ENCODE measurements at places on chromosomes 2 and 18.

DNA sequence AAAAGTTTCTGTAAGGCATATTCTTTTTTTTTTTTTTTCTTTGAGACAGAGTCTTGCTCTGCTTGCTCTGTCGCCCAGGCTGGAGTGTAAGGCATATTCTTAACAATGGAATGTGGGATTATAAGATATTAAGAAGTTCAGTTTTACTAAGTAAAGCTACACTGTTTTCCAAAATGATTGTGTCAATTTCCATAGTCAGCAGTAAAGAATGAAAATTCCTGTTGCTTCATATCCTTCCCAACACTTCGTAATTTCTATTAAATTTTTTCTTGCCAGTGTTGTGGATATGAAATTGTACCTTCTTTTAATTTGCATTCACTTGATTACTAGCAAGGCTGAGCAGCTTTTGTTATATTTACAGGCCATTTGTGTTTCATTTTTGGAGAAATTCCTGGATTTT lies 24.4 kb upstream of the SLC4A10 start:
- no peak for DNase-seq

- peak; percentile 57 for DNase-seq
These were observed 33.6 kb upstream of the RNF149 start for GRCh38 chr2:101341901-101342624.

DNA sequence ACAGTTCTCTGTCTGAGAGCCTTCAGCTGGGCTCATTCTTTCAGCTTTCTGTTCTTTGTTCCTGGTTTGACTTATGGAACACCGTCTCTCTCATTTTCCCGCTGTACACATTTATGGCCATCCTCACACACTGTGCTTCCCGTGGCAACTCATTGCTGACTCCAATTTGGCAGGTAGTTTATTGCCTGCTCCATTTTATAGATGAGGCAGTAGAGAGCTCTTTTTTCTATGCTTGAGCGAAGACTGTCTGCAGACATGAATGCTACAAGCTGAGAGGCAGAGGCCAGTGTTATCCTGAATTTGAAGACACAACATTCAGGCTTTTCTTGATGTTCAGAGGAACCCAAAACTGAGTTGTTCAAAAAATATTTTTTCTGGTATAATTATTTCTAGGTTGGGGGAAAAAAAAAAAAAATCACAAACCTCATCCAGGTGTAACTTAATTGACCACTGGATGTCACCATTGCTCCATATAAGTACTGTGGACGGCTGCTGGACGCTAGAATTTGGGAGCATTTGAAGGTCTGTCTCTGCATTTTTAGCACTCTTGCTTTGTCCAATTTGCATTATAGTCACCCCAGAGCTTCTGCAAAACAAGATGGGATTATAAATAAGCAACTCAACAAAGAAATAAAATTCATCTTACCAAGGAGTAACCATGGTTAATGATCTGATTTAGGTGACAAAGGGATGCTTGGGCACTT lies 83.5 kb downstream of the HRH4 start:
- DNase-seq, result no peak

GRCh38 chr2:158782136-158782535 lies 13.0 kb upstream of the DAPL1 start:
- DNase-seq, result no peak

GRCh38 chr2:195531754-195532153 lies 125.3 kb upstream of the SLC39A10 start:
- no peak for DNase-seq

DNA sequence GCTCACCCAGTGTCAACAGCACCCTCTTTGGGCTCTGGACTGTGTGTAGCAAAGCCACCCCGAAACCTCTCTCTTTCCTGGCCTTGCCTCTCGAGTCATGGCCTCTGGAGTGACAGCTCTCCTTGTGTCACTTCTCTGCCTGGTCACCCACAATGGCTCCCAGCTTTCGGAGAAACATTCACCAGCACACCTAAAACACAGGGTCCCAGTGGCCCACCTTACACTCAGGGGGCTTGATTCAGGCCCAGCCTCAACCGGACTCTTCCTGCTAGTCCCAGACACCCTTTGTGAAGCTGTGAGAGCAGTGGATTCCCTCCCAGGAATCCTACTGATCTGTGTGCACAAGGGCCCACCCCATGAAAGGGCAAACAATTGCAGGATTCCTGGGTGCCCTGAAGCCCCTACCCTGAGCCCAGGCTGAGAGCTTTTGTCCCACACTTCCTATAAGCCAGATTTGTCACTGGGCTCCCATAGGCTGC lies 137.2 kb upstream of the HAAO start:
- no peak for DNase-seq

DNA sequence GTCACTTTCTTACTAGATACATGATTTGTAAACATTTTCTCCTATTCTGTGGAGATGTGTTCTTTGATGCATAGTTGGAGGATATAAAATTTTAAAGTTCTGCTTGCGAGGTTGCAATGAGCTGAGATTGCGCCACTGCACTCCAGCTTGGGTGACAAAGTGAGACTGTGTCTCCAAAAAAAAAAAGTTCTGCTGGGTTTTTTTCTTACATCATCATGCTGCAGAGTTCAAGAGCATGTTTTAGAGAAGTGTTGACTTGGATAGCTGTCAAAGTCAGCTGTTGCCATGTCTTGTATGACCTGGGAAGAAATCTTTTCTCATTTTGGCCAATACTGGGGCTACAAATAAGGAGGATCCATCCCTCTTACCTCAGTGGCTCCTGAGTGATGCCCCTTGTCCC lies 71.3 kb downstream of the UGGT1 start:
- DNase-seq, result no peak

DNA sequence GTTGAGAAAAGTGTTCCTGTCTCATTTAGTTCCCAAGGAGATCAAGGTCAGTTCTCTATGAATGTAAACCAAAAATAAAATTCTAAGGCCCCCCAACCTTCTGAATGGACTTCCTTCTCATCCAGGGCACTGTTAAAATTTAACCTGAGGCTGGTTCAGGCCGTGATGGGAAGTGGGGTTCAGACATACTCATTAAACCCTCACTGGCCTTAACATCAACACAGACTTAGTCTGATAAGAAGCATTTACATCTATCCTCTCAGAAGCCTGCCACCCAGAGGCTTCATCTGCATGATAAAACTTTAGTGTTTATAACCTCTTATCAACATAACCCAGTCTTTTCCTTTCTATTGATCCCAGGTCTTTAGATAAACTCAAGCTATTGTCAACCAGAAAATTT lies 22.4 kb downstream of the ITSN2 start:
- DNase-seq, result no peak

DNA sequence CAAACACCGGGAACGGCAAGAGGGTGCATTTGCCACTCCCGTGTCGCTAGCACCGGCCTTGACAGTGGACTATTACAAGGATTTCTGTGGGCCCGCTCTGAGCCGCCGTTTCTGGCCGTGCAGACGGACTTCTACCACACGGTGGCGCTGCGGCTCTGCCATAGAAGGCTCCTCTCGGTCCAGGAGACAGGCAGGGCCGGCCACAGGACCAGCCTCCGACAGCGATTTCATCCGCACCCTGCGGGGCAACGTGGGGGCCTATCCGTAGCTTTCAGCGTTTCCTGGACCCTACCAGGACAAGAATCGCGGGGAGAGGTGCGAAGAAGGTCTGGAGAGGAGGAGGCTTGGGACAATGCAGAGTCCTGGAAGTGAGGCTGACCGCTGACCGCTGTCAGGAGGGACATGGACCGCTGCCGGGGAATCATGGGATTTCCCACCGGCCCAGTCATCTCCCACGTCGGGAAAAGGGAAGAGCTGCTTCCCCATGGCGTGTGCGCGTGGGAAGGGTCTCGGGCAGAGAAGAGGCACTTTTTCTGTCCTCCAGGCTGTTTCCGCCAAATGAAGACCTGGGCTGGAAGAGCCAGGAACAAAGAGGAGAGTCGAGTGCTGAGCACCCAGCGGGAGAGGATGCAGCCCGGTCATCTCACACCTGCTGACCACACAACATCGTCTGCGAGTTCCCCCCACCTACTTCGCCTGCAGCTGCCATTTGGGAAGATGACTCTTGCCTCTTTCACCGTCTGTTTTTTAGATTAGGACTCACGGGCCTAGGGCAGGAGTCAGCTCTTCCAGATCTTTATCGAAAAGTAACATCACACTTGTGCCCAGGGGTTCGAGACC lies 35.5 kb upstream of the HAAO start:
- peak; percentile 63 for DNase-seq

GRCh38 chr2:72846171-72847095 lies 20.6 kb upstream of the EXOC6B start:
- no peak for DNase-seq

- no peak for DNase-seq
These were observed 33.4 kb downstream of the TMEM18 start for GRCh38 chr2:643761-644160.

DNA sequence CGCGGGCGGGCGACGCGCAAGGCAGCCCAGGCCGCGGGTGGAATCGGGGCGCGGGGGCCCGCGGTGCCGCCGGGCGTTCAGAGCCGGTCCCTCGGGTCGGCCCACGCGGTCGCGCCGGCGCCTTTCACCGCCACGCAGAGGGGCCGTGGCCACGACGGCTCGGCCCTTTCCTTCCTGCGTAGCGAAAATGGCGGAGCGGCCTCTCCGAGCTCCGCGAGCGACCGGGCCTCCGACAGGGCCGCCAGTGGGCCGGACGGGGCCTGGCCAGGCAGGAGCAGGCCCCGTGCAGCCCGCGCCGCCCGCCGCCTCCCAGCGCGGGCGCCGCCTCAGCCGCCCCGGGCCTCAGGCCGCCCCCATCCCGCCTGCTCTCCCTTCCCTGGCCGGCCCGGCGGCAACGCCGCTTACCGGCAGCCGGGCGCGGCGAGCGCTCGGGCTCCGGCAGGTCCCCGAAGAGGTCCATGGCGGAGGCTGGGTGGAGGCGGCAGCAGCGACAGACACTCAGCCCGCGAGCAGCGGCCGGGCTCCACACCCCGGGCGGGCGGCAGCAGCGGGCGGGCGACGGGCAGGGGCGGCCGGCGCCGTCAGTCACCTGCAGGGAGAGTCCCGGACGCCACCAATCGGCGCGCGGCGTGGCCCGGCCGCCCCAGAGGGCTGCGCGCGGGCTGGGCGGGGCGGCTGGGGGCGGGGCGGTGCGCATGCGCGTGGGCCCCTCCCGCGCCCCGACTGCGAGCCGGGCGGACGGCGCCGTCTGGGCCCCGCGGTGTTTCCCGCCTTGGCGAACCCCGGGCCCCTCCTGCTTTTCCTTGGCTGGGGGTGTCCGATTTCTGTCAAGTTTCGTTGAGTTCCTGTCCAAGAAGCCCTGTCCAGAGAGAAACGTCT lies at the start of gene ILKAP:
TSS of gene ILKAP (minus strand) at position 602 of the 879 bp plus-strand sequence. CDS start at position 460, 142 bp downstream.
- DNase-seq, result peak; percentile 84

DNA sequence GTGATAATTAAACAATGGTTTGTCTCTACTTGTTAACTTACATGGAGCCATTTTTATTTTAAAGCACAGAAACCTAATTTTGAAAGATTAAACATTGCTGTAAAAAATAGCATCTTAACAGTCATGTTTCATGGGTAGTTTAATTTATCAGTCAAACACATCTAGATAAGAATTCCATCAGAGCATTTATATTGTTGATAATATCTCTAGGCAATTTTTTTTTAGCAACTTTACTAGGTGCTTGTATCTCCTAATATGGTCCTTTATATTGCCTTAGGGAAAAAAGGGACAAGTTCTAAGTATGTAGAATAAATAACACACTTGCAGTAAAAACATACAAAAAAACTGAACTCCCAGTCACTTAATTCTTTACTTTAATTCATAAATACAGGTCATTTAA lies 863 bp downstream of the CSRNP3 start:
- no peak for DNase-seq

DNA sequence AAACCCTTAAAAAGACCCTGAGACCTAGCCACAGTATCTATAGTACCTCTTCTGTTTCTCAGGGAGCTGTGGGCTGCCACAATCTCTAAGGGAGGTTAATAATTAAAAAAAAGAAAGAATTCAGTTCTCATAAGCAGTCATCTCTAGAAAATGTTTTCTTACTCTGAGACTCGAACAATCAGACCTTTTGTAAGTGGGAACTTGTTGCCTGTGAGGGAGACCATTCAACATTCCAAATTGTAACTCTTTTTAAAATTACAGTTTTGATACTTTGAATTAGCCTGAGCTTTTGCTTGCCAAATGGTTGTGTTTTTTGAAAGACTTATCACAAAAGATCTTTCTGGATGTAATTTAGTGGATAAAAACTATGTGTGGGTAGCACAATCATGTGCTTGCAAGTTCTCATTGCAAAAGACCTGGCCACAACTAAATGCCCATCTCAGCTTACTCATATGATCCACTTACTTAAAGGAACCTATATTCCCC lies 33.3 kb downstream of the IL1R2 start:
- DNase-seq, result no peak

- DNase-seq, result no peak
These were observed 102.8 kb upstream of the TMEM18 start for GRCh38 chr2:780002-780401.

DNA sequence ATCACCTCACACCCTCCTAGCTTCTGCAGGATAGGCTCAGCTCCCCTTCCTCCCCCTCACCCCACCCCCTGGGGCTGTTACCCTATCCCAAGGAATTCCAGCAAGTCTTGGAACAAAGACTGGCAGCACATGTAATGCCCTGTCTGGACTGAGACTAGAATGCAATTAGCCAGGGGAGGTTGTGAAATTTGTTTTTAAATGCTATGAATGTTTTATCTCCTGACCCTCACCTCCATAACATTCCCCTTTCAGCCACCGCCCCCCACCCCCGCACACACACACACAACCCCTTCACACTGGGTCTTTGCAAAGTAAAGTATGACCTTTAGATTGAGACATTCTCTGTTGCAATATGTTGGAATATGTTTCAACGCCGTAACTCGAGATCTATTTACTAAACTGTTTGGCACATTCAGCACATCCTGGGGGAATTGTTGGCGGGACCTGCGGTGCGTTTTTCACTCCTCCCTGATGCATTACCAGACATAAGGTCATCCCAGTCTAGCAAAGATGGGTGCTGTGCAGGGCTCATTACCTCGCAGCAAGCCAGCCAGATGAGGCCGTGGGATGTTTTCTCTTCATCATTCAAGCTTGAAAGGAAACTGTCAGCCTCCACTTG lies 290.7 kb upstream of the SLC14A2 start:
- DNase-seq, result no peak

GRCh38 chr2:13006426-13006825 lies 289.7 kb downstream of the TRIB2 start:
- DNase-seq, result no peak

- no peak for DNase-seq
These were observed 258.9 kb downstream of the RDH14 start for GRCh38 chr2:18301421-18302139.

- DNase-seq, result no peak
These were observed 86.1 kb downstream of the SLC25A12 start for GRCh38 chr2:171807831-171808393.

DNA sequence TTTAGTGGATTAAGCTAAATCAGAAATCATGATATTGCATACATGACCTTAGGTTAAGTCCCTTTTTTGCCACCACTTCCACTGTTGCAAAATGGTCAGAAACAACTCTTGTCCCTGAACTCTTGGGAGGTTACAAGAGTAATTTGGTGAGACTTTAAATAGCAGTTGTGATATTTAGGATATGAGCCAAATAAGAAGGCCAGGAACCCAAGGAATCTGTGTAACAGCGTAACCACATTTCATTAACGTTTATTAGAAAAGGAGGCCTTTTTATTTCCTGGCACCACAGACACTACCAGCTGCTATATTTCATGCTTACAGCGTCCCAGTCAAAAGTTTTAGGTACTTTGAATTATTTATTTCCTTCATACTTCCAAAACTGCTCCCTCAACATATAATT lies 268.0 kb downstream of the GPD2 start:
- no peak for DNase-seq

Measured in activated effector memory CD4-positive, alpha-beta T cell treated with Interleukin-2 at 50 U/mL for 16 hours (primary cell).